ENCODE measurements at places on chromosomes 5 and 9.
A peak's percentile ranks its signal among the peaks of the same experiment; 100 is the strongest.

GRCh38 chr5:132830436-132831094 is at the start of gene SHROOM1:
Gene SHROOM1, minus strand, starts transcription at chr5:132830647. Its CDS starts 4,507 bp downstream, at chr5:132826140.
- DNase-seq = no peak

- no peak for DNase-seq
Observed at GRCh38 chr5:178192244-178192643, 5.1 kb upstream of the GMCL2 start.

- no peak for DNase-seq
Observed at GRCh38 chr9:14687042-14687719, 6.1 kb downstream of the ZDHHC21 start.

DNA sequence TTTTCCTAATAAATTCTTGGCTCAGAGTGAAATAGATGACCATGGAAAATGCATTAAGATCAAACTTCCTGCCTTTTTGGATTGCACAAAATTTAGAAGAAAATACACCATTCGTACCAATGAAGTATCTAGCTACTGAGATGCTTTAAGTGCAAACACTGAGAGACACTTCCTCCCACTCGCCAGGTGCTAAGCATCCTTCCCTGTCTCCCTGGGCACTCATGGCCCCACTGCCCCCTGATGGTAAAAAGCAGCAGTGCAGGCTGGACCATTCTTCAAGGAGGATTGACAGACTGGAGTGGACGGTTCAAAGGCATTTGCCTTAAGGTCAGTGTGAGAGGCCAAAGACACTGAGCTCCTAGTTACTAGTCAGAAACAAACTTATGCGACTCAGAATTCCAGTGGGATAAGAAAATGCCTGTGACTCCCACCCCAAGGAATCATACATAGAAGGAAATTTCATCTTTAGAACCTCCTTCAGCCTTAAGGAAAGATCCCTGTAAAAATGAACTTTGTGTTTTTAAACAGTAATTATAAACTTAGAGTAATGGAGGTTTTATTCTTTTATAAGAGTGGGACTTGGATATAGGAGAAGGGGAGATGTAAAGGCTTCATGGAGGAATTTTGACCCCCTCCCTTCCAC is 86.0 kb upstream of the SLC30A5 start:
- peak; percentile 31 for DNase-seq

DNA sequence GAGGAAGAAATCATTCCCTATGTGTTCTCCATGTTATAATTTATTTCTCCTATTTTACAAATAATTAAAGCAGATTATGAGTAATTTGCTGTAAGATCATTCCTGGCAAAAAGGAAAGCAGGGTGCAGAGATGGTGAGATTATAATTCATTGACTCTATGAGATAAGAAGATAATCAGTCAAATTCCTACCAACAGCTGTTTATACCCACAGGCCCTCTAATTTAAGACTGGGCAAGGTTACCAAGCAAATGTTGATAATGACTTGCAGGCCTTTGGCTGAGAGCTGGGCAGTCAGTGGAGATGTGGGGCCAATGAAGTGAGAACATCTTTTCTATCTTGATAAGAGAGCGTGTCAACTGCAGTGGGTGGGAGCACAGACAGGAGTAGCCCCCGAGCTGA is 222.7 kb downstream of the ICE1 start:
- DNase-seq = no peak

DNA sequence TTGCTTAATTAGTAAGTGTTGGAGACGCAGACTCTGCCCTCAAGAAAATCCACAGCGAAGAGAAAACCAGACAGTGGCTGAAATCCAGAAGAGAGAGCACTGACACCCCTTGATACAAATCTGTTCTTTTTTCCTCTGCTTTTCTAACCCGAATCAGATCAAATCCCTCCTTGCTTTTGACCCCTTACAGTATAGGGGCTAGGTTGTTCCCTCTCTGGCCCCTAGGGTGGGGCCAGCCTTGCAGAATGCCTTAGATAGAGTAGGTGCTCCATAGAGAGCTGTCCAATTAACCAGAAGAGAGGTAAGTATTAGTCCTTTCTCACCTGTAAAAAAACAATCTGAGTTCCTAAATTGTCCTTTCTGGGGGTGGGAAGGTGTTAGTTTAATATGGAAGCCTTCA is 10.1 kb downstream of the C1QTNF2 start:
- DNase-seq = no peak

GRCh38 chr5:124744170-124744971 is 2.1 kb downstream of the ZNF608 start:
- DNase-seq = peak; percentile 81

DNA sequence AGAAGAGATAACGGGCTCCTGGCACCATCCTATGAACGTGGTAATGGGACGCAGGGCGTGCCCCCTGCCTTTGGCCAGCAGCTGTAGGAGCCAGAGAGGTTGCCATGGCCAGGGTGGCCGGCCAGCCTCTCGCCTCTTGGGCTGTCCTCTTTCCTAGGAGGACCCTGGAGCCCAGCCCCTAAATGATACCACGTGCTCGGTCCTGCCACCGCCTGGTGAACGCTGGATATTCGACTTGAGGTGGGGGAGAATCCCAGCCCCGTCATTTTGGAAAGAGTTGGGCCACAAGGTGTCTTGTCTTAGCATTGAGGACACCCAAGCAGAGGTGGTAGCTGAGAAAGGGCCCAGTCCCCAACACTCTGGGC is 391 bp upstream of the NRG2 start:
- DNase-seq = no peak

DNA sequence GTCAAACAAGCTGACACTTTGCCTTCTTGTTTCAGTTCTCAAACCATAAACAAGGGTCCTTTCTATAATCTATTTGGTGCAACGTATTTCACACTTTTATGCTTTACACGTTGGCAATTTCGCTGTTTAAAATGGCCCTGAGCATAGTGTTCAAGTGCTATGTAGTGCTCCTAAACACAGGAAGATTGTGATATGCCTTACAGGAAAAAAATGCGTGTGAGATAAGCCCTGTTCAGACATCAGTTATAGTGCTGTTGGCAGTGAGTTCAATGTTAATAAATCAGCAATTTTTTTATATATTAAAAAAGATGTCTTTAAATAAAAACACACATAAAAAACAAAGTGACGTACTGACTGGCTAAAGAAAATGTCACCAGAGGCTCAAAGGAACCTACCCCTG is 23.9 kb downstream of the CLINT1 start:
- DNase-seq = no peak

DNA sequence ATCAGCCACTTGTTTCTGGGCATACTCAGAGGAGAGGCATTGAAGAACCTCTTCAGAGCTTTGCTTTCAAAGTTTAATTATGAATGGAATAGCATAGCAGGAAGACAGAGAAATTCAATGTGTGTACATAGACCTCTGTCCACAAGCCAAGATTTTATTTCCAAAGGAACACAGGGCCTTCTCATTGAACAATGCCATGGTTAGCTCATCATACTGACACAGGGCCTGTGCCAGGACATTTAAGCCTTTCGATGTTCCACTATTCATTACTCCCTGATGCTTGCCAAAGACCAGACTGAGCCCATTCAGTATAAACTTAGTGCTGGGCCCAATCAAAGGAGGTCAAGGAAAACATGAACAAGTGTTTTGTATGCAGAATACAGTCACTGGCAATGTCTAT is 280.8 kb downstream of the FBXL17 start:
- DNase-seq = peak; percentile 45

GRCh38 chr9:126363847-126364671 is 37.4 kb downstream of the MVB12B start:
- no peak for DNase-seq

DNA sequence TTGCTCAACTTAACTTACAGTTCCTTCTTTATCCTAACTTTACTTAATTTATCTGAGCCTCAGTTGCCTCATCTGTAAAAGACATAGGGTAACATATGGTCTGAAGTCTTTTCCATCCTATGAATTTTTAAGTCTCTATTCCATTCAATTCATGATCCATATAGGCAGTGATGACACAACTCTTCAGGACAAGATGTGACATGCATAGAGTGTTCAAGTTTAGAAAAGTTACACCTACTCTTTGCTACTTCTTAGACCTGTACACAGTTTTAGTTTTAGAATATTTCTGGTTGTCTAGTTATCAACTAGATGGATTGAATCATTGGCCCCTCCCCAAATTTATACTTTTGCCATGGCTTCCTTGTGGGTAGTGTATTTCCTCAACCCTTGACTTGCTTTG is 50.7 kb upstream of the ELL2 start:
- no peak for DNase-seq

- DNase-seq = no peak
Observed at GRCh38 chr5:178525906-178526732, 64.1 kb downstream of the COL23A1 start.

GRCh38 chr9:78280982-78281668 is 15.8 kb upstream of the PSAT1 start:
- peak; percentile 88 for DNase-seq

- no peak for DNase-seq
Observed at GRCh38 chr9:755454-756381, 85.8 kb upstream of the DMRT1 start.

DNA sequence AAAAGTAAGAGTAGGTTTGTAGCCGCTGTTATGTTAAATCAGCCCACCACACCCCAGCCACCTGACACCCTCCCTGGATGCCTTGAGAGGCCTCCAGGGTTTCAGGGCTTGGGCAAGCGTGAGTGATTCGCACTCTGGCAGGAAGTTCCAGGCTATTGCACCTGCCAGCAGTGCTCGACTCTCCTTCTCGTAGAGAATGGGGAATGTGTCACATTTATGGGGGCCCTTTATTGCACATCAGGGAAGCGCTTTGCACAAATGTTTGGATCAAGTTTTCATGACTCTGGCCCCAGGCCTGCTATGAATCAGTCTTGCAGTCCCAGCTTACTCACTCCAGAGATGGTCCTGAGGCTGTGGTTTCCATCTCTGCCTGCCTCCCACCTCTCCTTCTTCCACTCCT is 66.1 kb upstream of the ADRA1B start:
- DNase-seq = peak; percentile 53

GRCh38 chr9:68895741-68896478 is 118.0 kb downstream of the PRKACG start:
- peak; percentile 31 for DNase-seq

GRCh38 chr9:90871327-90871935 is 69.8 kb downstream of the SYK start:
- no peak for DNase-seq

DNA sequence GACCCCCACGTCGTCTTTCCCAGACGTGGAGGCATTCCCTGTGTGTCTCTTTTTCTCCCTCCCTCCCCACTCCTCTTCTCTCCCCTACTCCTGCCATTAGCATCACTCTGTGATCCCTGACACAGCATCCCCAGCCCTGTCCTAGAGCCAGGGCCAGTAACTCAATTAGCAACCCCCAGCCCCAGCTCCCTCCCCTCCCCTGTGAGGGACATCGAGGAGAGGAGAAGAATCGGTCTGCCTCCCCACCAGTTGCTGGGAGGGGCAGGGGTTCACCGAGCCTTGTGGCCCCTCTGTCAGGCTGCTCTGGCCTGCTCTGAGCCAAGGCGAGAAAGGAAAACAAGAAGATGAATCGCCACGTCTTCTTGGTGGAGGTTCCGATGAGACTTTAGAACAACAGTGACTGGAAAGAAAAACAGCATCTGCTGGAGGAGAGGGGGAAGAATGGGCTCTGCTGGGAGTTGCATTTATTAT is 123.1 kb downstream of the PAPPA start:
- no peak for DNase-seq

DNA sequence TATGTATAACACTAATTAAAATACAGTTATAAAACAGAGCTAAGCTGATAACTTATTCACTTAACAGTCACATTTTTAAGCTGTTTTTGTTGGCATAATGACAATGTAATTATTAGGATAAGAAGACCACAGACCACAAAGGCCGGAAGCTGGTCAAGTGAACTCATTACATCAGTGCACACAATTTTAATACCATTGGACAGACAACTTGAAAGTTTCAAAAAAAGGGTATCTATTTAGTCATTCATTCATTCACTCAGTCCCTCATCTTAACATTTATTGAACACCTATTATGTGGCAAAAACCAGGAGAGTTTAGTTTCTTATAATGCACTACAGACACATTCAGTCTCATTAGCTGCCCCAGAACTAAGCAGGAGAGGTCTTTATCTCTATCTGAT is 11.6 kb downstream of the ERP44 start:
- no peak for DNase-seq

- no peak for DNase-seq
Observed at GRCh38 chr9:134459164-134459563, 132.9 kb downstream of the RXRA start.

- no peak for DNase-seq
Observed at GRCh38 chr5:18702821-18703220, 1068.6 kb downstream of the TAF11L14 start.

DNA sequence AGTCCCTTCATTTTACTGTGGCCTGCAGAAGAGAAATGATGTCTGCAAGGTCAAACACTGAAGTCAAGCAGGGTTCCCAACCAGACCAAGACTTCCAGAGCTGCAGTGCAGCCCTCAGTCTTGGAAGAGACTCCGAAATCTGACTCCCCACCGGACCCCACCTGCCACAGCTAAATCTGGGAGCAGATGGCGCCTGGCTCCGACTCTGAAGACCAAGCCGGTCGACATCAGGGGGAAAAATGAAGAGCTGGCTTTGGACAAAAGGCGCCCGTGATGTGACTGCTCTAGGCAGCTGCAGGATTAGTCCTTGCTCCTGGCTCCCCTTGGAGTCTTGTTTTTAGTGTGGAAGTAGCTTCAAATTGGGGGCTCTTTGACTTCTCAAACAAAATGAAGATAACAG is 72.4 kb upstream of the ZNF622 start:
- peak; percentile 66 for DNase-seq

DNA sequence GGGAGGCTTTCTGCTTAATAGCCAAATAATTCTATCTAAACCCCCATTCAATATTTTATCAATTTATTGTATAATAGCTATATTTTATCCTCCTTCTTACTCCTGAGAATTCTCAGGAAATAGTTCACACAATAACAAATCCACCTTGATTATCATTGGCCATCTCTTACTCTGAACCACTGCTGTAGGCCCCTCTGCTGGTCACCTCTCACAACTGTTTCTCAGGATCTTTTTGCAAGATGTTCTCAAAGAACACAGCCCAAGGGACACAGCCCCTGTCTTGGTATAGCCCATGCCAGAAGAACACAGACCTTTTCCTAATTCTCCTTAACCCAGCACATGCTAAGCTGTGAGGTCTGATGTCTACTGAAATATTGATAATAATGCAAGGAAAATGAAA is 74.9 kb upstream of the HTR4 start:
- no peak for DNase-seq

- DNase-seq = no peak
Observed at GRCh38 chr9:23841304-23841703, 15.3 kb upstream of the ELAVL2 start.

GRCh38 chr5:141872496-141873356 is 5.5 kb downstream of the PCDH1 start:
- no peak for DNase-seq

- DNase-seq = no peak
Observed at GRCh38 chr5:90503596-90503995, 25.8 kb downstream of the LYSMD3 start.

GRCh38 chr9:132383462-132383883 is 23.2 kb downstream of the TTF1 start:
- DNase-seq = no peak

GRCh38 chr9:38141746-38142591 is 72.9 kb upstream of the SHB start:
- DNase-seq = peak; percentile 24

GRCh38 chr9:83204047-83204446 is 141.1 kb upstream of the RASEF start:
- no peak for DNase-seq

GRCh38 chr5:136087961-136088871 is 44.4 kb upstream of the SMAD5 start:
- DNase-seq = peak; percentile 87

All from muscle of back (tissue), 13 donors.